RWPE2 (cell line): ENCODE measurements at places on chromosomes 11 and 22.
A peak's percentile ranks its signal among the peaks of the same experiment; 100 is the strongest.

GRCh38 chr22:40422558-40423309, 52.3 kb downstream of the SGSM3 start:
- no peak for DNase-seq

DNA sequence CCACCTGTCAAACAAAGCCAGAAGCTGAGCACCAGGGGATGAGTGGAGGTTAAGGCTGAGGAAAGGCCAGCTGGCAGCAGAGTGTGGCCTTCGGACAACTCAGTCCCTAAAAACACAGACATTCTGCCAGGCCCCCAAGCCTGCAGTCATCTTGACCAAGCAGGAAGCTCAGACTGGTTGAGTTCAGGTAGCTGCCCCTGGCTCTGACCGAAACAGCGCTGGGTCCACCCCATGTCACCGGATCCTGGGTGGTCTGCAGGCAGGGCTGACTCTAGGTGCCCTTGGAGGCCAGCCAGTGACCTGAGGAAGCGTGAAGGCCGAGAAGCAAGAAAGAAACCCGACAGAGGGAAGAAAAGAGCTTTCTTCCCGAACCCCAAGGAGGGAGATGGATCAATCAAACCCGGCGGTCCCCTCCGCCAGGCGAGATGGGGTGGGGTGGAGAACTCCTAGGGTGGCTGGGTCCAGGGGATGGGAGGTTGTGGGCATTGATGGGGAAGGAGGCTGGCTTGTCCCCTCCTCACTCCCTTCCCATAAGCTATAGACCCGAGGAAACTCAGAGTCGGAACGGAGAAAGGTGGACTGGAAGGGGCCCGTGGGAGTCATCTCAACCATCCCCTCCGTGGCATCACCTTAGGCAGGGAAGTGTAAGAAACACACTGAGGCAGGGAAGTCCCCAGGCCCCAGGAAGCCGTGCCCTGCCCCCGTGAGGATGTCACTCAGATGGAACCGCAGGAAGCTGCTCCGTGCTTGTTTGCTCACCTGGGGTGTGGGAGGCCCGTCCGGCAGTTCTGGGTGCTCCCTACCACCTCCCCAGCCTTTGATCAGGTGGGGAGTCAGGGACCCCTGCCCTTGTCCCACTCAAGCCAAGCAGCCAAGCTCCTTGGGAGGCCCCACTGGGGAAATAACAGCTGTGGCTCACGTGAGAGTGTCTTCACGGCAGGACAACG, 11.7 kb downstream of the CXCR5 start:
- DNase-seq: no peak

DNA sequence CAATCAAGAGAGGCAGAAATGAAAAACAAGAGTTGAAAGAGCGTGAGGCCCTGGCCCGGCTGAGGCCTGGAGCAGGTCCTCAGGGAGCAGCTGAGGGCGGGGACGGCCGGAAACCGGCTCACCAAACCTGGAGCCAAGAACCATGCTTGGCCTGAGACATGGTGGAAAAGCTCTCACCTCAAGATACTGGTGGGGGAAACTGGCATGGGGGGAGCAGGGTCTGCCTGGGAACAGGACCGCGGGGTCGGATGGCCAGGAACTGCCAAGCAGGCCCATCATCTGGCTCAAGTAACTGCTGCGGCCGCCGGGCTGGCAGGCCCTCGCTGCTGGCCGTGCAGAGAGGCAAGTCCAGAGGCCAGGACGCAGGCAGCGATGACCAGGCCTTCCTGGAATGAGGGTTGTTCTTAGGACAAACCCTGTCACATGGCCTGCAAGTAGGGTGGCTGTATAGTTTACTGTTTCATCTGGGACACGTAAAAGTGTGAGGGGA, 18.9 kb upstream of the WNT11 start:
- no peak for DNase-seq

- no peak for DNase-seq
These were observed 5.7 kb downstream of the PANX2 start for GRCh38 chr22:50175921-50176849.

GRCh38 chr11:134971381-134971780, 559.3 kb upstream of the B3GAT1 start:
- no peak for DNase-seq

- DNase-seq: no peak
These were observed 1.0 kb upstream of the RELA start for GRCh38 chr11:65663639-65664200.

- DNase-seq: no peak
These were observed 827 bp upstream of the TNNT3 start for GRCh38 chr11:1918436-1919315.

- DNase-seq: no peak
These were observed 11.3 kb downstream of the LSP1 start for GRCh38 chr11:1864231-1864630.

- DNase-seq: no peak
These were observed 370.1 kb upstream of the ARHGAP42 start for GRCh38 chr11:100316952-100317351.

- DNase-seq: no peak
These were observed 217.7 kb downstream of the MN1 start for GRCh38 chr22:27583856-27584255.

DNA sequence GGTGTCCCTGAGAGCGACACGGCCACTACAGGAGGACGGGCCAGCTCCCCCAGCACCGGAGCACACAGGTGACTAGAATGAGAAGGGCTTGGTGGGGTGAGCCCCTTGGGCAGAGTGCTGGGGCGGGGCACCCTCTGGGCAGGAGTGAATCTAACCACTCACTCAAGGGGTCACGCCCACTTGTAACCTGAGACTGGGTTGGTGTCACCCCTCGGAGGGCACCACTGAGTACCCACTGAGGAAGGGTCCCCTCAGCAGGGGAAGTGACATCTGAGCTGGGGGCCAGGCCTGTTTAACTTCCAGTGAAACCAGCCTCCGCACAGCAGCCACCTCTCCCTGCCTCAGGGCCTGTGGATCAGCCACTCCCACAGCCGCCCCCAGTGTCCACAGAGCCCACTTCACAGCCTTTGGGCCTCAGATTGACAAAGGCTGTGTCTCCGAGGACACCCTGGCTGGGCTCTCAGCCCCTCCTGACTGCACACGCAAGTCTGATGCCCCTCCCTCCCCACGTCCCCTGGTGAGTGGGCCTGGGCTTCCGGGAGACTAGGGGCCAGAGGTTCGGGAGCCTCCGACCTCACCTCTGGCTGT, 5.6 kb downstream of the GATD1 start:
- no peak for DNase-seq

GRCh38 chr11:60307507-60308195, 19.4 kb upstream of the MS4A6E start:
- no peak for DNase-seq

GRCh38 chr11:113538451-113539412, 63.5 kb upstream of the DRD2 start:
- no peak for DNase-seq

DNA sequence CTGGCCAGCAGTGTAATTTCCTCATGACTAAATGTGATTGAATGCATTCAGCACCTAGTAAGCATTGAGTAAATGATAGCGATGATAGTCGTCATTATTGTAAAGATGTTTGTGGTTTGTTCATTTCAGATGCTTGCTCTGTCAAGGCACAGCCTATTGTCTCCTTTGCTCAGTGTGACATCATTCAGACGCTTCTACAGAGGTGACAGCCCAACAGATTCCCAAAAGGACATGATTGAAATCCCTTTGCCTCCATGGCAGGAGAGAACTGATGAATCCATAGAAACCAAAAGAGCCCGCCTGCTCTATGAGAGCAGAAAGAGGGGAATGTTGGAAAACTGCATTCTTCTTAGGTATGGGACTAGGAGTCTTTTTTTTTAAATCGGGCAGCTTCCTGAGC, 7.6 kb downstream of the SDHAF2 start:
- DNase-seq: no peak

DNA sequence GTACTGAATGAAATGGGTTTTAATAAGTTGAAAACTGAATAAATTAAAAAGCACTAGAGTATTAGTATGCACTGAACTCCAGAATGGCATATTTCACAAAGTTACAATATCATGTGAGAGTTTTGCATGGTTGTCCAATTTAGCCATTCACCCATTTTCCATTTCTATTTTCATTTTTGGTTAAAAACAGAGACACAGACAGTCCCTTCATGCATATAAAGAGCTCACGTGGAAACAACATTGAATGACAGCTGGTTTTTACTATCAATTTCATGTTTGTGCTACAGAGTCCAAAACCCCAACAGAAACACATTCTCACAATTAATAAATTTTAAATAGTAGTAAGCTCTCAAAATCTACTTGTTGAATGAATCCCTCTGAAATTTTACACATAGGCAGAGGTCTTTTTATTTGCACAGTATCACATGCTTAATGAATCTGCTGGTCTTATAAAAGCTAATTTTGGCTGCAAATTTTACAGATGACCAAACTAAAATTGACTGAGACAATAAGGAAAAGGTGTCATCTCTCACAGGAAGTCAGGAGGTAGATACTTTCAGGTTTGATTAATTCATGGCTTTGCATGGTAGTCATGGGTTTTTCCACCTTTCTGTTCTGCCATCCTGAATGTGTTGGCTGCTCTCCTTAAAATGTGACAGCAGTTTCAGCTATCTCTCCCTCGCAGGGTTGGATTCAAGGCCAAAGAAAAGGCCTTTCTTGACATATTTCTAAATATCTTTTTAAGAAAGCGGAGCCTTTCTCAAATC, 20.6 kb upstream of the DDI1 start:
- DNase-seq: no peak

GRCh38 chr11:34021977-34022735, 29.4 kb upstream of the CAPRIN1 start:
- DNase-seq: no peak

DNA sequence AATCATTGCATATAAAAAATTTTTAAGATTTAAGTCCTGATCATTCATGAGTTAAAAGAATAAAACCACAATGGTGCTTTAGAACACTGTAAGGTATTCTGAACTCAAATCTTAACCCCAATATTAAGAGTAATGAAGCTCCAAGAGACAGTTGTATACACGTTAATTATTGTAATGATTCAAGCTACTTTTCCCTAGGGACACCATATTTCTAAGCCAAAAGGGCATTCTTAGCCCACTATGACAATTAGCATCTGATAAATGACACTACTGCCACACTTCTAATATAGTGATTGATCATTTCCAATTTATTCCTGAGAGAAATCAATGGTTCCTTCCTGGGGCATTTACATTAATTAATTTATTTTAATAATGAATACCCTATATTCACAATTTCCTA, 21.7 kb downstream of the FANCF start:
- no peak for DNase-seq

GRCh38 chr11:97557399-97557798, 1167.6 kb downstream of the JRKL start:
- no peak for DNase-seq

- DNase-seq: peak; percentile 87
These were observed 7.5 kb downstream of the BCL9L start for GRCh38 chr11:118918128-118918685.

- DNase-seq: no peak
These were observed 2.2 kb downstream of the YAP1 start for GRCh38 chr11:102112509-102112821.

DNA sequence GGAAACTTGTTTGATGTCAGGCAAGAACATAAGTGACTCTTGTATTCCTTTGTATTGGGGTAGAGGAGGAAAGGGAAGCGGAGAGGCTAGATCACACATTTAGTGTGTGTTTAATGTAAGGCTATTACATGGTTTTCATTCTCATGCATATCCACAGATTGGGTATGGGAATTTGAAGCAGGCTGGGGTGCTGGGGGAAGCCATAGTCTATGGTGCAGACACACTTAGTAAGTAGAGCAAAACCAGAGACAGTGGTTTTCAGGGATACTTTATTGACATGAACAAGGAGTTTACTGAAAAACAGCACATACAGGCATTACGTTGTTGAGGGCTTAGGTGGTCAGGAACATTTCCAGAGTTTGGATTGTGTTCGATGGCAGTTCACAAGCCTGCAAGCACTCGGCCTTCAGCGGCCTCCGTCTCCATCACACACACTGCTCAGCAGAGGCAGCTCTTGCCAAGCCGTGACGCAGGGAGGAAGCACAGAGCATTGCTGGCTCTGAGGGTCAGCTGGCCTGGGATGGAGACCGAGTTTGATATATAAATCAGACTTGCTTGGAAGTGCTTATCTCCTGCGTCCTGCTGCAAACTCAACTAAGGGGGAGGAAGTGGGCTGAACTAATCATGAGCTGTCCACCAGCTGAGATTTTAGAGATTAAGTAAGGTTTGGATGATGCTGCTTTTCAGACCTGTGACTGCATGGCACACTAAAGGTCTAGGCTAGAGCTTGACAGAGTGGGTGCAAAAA, 25.3 kb downstream of the SCN3B start:
- no peak for DNase-seq

DNA sequence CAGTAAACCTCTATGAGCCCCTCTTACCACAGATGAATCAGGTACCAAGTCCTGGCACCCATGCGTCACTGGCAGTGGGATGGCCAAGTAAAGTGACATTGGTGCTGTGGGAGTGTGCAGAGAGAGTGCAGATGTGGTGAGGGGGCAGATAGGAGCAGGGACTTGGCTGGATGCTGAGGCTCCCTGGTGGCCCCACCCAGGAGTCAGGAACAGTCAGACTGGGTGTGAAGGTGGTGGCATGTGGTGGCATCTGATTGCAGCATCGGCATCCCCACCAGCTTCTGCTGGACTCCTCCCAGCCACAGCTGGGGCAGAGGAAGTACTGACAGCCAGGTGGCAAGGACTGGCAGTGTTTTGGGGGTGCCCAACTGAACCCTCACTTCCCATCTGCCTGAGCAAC, 11.4 kb downstream of the DGAT2 start:
- DNase-seq: no peak

- DNase-seq: no peak
These were observed 5.5 kb downstream of the KIAA0930 start for GRCh38 chr22:45235101-45235777.

DNA sequence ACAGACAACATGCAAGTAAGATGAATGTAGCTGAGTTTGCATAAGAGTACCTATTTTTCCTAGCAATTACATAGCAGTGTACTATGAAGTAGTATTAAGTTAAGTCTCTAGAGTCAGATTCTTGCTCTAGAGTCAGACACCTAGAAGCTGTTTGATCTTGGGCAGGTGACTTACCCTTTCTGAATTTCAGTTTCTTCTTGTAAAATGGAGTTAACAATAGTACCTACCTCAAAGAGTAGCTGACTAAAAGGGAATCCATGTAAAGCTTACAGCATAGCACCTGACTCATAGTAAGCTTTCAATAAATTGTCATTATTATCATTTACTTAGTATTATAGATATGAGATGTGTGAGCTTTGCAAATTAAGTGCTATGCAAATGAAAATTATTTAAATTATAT, 47.8 kb upstream of the PTPRJ start:
- no peak for DNase-seq

DNA sequence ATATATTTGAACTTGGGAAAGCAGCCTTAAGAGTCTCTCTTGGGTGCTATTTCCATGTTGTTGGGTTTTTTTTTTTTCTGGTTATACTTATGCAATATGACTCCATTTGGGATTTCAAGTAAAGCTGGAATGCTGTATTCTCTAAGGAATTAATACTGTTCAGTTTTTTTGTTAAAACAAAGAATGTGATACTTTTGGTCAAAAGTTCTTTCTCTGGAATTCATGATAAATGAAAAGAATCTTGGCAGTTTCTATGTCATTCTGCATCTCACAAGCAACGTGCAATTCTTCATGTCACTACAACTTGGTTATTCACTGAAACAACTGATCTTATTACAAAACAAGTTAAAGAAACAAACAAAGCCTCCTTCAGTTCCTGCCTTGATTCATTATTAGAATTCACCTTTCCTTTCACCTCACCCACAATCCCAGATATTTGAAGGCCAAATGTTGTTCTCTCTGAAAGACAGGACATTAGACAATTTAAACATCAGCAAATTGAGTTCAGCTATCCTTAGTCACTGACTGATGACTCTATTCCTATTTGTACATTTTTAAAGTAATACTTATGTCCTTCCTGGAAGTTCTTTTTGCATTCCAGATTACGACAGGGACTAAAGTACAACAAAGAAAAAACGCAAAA, 176.2 kb downstream of the SBF2 start:
- no peak for DNase-seq

- DNase-seq: no peak
These were observed 35.4 kb downstream of the SDHD start for GRCh38 chr11:112121981-112122615.
